Stimulated activated CD8-positive, alpha-beta memory T cell treated with anti-CD3 and anti-CD28 coated beads, Interleukin-7, amount 100 ng/mL, for 48 hours (primary cell): ENCODE measurements at places on chromosomes 2 and 18.

DNA sequence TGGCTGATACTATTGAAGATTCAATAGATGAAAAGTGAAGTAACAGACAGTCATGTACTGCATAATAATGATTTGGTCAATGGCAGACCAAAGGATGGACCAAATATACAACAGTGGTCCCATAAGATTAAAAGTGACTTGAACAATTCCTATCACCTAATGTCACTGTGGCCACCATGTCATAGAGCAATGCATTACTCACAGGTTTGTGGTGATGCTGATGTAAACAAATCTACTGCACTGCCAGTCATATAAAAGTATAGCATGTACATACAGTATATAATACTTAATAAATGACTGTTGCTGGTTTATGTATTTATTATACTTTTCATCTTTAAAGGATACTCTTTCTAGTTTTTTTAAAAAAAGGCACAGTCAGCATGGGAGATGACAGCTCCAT lies 99.9 kb downstream of the USP34 start:
- DNase-seq = no peak

DNA sequence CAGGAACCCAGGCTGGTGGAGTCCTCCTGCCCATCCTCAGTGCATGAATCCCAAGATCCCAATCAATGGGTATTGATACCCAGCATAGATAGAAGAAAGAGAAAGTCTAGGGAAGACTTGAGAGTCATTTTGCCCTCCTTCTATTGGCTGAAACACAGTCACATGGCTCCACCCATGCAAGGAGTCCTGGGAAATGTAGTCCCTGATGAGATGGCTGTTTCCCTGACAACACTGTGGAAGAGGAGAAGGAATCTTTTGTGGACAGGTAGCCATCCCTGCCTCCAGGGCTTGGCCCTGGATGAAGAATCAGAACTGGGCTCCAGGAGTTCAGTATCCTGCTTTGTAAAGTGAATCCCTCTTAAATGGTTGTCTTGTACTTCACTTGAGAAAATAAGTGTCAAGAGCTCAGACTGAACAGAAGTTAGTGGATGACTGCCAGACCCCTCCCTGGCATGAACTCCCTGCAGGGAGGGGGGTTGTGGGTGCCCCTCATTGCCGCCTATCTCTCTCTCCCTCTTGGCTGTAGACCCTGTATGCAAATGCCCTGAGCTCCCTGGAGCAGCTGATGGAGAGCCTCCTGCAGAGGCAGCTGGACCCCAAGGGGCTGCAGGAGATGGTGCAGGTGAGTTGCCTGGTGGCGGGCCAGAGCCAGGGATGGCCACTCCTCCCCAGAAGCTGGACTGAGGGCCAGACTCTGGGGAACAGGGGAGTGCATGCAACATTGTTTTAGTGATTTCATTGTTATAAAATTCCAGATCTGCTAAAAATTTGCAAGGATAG lies 36.1 kb downstream of the MROH2A start:
- no peak for DNase-seq

DNA sequence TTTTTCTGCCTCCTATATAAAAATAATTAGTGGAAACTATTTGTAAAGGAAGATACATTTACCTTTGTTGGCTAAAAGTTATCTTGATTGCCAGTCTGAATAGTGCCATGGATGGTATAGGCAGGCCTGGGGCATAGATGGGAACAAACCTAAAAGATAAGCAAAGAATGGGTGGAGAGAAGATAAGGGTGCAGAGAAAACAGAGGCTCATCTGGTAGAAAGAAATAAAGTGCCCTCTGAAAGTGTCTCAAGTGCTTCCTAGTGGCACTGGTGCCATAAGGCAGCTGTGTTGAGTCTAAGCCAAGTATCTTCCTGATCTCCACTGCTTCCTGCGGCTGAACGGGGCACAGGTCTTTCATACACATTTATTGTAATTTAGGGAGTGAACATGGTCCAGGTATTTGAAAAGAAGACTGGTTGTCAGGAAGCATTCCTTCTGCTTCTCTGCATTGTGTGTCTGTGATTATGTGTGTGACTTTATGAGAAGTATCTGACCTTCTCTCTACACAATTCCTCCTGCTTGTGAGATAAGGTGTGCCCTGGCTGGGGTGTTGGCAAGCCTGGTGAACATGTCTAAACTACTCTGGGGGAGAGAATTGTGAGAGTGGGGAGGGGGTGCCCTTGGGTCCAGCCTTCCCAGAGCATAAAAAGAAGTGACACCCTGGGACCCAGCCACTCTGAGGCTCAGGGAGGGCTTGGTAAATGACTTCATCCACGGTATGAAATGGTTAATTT lies 280.5 kb downstream of the CAMKMT start:
- DNase-seq = no peak

GRCh38 chr2:168749297-168749696 lies 53.1 kb upstream of the NOSTRIN start:
- DNase-seq = no peak

GRCh38 chr2:206160125-206160806 lies 571 bp downstream of the EEF1B2 start:
- no peak for DNase-seq

DNA sequence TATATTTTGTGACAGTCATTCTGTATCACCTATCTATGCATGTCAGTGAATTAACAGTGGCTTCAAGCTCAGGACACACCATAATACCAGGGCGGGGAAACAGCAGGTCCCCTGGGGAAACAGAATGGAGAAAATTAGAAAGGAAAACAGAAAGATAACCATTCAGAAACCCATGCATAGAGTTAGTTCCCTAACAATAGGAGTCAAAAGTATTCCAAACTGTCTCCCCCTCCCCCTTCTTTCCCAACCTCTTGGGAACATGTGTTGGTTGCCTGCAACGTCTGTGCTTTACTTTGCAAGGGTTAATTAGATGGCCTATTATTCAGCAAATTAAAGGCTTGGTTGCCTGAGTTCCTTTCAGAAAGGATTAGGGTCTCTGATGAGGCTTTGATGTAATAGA lies 176.4 kb downstream of the MYO3B start:
- no peak for DNase-seq

DNA sequence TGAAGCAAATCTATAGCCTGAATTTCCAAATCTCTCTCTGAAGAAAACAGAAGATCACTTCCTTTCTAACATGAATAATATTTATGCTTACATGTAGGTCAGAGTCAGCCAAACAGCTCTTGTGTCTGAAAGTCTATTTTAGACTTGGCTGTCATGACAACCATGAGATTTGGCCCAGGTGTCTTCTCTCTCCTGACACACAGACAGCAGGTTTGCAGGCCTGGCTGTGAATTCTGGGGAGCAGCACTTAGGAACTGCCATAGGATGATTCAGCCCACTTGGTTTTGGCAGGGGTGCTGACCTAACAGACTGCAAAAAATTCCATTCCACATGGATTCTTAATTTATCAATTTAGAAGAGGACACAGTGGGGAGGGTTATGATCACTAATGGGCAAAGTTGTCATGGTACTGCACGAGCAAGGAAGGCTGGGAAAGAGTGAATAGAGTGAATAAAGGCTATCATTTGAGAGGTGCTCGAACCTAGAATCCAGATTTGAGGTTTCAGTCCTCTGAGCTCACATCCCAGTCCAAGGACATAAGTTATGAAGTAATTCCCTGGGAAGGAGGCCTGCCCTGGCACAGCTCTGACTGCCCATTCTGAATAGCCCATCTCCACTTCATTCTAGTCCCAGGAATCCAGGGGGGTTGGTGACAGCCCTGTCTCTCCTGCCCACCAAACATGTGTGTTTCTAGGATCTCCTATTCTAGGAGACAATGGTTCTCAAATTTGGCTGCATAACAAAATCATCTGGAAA lies 453.9 kb upstream of the TRIB2 start:
- DNase-seq = no peak

GRCh38 chr2:39547811-39548719 lies 111.0 kb upstream of the MAP4K3 start:
- DNase-seq = no peak

- no peak for DNase-seq
Observed at GRCh38 chr2:102181919-102182635, 4.7 kb upstream of the IL1RL2 start.

GRCh38 chr2:191228861-191229260 lies 16.3 kb upstream of the MYO1B start:
- no peak for DNase-seq

- no peak for DNase-seq
Observed at GRCh38 chr2:233413046-233413445, 58.8 kb downstream of the DGKD start.

- DNase-seq = no peak
Observed at GRCh38 chr2:105431367-105432043, 32.7 kb upstream of the FHL2 start.

GRCh38 chr2:133841900-133842299 lies 273.6 kb upstream of the NCKAP5 start:
- DNase-seq = no peak

GRCh38 chr2:176270100-176270750 lies 983 bp downstream of the MTX2 start:
- no peak for DNase-seq

DNA sequence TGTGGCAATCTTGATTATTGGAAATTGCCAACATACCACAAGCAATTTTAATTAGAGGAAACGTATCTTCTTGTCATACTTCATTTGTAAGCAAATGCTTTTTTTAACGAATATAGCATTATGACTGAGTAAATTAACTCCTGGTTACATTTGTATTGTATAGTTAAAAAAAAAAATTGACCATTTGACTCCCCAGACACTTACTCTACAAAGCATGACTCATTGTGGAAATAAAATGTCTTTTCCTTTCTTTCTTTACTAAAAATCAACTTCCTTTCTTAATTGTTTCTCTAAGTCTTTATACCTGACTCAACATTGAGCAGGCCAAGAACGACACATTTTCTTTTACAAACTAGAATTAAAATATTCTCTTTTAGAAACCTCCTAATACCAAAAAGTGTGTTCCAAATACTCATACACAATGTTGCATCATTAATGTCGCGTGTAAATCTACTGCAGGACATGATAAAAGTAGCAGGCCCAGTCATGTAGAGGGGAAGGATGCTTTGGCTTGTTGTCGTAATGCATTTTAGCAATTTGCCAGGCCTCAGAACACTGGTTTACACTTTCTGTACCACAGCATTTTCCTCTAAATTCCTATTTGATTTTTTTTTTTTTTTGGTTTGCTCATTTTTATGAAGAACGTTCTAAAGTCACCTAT lies 349.6 kb upstream of the KCNH7 start:
- no peak for DNase-seq

DNA sequence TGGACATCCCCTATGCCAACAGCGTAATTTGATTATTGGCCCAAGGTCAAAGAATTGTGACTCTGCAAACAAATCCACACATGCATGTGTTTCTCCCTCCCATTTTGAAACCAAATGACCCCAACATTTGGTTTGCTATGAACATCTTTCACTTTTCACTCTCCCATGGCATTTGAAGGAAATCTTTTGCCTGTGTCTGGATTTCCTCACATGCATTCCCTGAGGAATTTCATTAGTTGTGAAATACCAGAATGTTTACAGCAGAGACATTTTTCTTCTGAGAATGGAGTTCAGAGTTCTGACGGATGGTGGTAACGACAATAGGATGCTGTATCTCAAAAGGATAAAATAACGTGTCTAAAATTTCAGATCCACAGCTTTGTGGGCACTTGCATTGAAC lies 60.3 kb upstream of the LMAN1 start:
- no peak for DNase-seq

GRCh38 chr18:48913201-48913600 lies 37.6 kb downstream of the SMAD7 start:
- DNase-seq = no peak

- no peak for DNase-seq
Observed at GRCh38 chr18:23835506-23835905, 146.3 kb downstream of the LAMA3 start.

DNA sequence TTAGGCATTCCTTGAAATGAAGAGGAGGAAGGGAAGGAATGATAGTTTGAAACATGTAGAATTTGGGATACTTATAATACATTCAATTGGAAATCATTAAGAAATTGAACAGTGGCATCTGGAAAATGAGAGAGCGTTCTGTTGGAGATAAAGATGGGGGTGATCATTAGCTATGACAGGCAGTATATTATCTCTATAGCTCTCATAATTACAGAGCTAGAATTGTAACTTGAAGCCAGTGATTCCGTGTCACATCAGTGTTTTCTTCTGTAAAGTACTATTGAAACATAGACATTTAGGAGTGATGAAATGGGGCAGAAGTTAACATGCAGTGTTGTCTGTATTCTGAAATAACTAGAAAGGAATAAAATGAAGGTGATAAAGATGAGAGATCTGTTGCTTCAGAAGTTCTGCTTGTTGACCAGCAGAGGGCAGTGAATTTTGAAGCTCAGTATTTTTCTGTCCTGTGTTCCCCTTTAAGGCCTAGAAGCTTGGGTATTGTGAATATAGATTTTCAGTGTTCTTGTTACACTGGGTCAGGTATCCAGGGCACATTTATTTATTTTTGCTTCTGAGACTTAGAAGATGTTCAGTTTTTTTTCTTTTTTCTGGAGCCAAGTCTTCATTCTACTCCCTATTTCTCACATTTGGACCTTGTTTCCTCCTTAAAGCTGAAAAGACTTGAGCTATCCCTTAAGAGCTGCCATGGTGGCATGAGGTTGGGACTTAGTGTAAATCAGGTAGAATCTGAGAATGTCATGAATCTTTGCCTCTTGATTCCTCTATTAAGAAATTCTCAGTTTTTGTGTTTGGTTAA lies 157.4 kb downstream of the TAF4B start:
- DNase-seq = no peak

- DNase-seq = no peak
Observed at GRCh38 chr2:113105047-113105785, 22.2 kb upstream of the IL1RN start.

DNA sequence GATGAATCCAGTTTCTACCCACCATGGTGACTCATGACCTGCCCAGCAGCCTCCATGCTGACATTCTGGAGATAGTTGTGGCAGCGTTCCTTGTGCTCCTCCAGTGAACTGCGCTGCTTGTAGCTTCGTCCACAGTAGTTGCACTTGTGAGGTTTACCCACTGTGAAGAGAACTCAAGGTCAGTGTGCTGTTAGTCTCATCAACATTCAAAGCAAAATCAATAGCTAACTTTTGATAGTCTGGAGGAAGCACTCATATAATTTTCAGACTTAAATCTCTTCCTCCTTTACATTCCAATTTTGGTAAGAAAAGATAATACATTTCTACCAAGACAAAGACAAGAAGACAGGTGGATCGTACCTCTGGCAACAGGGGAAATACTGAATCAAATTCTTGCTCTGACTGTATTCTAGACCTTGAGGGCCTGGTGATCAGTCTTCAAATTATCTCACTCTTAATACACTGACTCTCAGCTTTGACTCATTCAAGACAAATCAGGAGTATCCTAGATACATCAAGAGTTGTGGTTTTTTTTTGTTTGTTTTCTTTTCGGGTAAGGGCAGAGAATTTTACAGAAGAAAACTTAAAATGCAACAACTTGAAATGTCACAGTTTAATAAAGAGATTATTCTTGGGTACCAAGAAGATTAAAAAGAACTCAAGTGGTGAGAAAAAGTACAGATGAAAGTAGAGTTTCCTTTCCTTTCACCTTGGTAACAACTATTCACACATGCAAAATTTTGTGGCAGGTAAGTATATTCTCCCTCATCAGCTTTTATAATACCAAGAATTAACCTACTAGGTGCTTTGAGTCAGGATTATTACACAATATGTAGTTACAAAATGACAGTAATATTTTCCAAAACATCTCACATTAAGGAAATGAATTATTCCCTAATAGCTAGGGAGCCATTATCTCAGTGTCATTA lies 129.2 kb downstream of the IKZF2 start:
- DNase-seq = peak; percentile 21

GRCh38 chr2:235690082-235690808 lies 196.4 kb downstream of the AGAP1 start:
- no peak for DNase-seq
